ENCODE measurements at places on chromosomes 11 and 22.

- no peak for DNase-seq
Measured at GRCh38 chr22:45903355-45904135, 73.4 kb downstream of the WNT7B start.

- no peak for DNase-seq
Measured at GRCh38 chr11:12981676-12982522, 27.2 kb upstream of the RASSF10 start.

DNA sequence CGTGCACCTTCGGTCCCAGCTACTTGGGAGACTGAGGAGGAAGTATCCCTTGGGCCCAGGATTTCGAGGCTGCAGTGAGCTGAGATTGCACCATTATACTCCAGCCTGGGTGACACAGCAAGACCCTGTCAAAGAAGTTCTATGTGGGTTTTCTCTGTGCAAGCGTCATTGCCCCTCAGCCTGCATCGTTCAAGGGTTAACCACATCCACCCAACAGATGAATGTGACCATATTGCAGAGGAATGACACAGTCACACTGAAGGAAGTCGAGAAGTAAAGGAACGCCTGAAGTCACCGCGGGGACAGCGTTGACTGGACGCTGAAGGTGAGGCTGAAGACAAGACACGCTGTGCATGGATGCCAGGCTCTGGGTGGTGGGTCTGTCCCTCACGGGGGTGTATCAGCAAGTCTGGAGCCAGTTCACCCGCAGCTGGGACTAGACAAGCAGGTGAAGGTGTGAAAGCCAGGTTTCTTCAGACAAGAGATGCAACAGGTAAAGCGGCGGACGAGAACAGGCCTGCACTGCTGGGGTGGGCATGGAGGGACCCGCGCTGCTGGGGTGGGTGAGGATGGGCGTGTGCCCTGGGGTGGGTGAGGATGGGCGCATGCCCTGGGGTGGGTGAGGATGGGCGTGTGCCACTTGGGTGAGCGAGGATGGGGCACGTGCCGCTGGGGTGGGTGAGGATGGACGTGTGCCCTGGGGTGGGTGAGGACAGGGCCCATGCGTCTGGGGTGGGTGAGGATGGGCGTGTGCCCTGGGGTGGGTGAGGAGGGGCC, 36.5 kb upstream of the TOLLIP start:
- DNase-seq: no peak

DNA sequence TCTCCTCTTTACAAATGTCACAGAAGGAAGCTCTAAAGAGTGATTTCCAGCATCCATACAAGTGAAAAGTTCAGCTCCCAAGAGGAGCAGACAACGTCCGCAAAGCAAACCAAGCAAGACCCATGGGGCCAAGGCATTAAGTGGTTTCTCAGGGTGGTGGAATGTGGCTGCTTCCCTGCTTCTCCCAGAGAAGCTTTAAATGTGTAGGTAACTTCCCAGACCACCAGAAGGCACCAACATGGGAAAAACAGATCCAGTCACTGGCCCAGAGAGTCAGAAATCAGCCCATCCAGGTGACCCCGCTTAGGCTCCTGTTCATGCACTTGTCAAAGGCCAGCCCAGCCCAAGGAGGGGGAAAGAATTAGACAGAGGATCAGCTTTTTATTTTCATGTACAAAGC, 13.3 kb upstream of the PHF21A start:
- no peak for DNase-seq

GRCh38 chr11:12552692-12553091, 121.5 kb upstream of the TEAD1 start:
- no peak for DNase-seq

DNA sequence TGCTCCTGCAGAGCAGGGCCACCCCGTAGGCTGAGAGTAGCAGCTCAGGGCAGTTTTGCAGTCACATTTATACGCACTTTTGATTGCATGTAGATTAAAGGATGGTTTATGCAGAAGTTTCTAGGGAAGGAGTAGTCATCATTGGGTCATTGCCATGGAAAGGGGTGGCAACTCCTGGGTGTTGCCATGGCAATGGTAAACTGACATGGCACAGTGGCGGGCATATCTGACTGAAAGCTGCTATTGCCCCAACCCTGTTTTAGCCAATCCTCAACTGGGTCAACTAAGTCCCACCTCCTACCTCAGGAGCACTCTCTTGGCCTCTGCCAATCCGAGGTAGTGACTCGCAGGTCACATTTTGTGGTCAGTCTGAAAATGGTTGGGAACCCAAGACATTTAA, 2.4 kb upstream of the ARSA start:
- no peak for DNase-seq

GRCh38 chr22:30685178-30685577, 9.5 kb upstream of the OSBP2 start:
- no peak for DNase-seq

DNA sequence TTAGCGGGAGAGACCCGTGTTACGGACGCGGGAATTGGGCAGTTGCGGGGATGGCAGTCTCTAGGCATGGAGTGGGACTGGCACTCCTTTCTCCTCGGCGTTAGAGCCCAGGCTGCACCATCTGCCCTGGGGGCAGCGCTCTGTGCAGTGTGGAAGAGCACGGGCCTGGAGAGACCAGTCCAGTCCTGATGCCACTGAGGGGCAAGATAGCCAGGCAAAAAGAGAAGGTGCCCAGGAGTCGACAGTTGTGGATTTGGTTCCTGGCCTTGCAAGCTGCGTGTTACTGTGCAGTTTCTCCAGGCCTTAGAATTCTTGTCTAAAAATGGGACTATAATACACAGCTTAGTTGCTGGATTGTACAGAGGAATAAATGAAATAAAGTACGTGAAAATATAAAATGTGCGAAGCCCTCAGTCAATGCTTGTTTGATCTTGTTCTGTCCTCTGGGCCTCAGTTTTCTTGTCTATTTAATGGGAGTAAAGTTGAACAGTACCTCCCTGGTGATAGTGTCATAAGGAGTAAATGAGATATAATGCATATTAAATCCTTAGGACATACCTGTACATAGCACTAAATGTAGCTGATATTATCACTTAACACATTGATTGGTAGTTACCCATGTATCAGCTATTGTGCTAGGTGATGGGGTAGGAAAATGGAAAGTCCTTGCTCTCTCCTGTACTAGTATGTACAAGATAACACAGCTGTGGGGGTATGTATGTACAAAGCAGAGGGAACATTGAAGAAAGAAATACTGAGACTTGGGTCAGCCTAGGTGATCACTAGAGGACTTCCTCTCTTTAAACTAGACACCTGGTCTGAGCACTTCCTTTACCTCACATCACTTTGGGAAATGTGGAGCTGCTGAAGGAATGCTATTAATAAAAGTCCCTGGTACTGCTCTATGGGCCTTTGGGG, 1.2 kb downstream of the ATXN10 start:
- no peak for DNase-seq

DNA sequence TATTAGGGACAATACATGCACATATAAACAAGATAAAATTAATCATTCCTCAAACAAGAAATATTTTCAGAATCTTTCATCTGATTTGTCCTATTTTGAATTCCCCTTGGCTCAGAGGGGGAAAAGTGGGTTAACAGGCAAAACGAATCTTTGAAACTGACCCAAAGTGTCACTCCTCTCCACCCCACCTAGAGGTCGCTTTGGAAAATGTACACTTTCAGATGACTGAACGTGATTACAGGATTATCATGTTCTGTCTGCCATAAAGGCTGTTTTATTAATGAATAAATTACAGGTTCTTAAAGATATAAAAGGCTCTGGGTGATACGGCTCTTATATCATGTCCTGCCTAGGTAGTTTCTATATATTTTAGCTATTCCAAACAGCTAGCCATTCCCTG, 1735.0 kb downstream of the LRRC4C start:
- no peak for DNase-seq

DNA sequence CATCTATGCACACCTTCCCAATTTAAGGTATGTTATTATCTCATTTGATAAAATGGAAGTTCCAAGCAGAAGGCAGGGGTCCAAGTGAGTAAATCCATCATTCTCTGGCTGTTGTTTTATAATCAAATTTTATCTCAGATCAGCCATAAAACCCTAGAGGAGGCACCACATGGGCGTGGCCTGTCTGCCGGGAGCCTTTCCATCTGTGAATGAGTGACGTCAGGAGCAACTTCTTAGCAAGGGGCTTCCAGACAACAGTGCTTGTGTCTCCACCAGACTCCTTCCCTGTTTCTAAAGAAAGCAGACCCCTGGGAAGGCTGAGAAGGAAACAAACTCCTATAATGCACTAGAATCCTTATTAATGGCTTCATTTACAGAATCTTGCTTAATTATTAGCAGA, 13.5 kb downstream of the SEZ6L start:
- DNase-seq: no peak

DNA sequence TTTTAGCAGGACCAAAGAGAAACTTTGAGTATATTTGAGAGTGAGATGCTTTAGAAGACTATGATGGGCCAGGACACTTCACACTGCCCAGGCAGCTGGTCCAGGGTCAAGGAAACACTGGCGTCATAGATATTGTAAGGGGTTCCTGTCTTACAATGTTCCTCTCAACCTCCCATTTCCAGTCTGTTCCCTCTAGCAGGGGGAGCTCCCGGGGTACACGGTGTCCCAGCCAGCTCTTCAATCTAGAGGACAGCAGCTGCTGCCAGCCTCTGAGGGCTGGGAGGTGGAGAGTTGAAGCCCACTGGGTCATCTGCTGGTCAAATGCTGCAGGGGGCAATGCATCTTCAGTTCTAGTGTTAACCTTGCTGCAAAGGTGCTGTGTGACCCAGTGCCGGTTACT, 40.7 kb upstream of the TIMP3 start:
- DNase-seq: no peak

GRCh38 chr11:17351510-17352176, at the start of gene NCR3LG1:
Gene NCR3LG1 (plus strand): TSS chr11:17351800. CDS start chr11:17351970, 170 bp downstream.
- DNase-seq: peak; percentile 69

DNA sequence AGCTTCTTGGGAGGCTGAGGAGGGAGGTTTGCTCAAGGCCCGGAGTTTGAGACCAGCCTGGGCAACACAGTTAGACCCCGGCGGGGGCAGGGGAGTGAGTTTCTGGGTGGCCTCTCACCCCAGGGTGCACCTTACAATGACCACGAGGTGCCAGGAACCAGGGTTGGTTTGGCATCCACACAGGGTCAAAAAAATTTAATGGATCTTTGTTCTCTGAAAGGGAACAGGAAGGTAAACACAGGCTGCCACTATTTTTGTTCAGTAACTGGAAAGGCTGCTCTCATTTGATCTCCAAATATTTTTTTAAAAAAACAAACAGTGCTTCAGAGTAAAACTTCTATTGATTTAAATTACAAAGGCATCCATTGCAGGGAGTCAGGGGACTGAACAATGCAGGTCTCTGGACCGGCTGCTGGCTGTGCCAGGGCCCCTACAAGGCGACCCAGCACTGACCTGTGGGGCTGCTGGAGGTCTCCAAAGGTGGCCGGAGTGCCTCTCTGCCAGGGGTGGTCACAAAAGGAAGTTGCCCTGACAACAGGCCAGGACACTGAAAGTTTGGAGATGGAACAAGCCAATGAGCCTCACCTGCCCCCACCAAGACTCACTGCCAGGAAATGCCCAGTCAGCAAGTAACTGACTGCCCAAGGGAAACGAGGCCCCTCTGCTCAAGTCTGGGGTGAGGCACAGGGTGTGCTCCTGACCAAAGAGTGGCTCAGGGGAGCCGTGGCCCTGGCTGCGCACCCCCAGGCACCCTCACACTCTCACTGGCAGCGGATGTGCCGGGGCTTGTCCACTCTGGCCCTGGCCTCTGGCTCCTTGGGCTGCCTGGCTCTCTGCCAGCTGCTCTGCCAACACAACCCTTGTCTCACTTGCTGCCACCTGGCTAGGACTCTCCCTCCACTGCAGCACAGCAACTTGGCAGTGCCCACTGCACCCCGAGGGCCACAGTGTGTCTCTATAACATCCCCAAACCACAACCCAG, 51.8 kb downstream of the ARFGAP3 start:
- no peak for DNase-seq

- DNase-seq: no peak
Measured at GRCh38 chr22:22940961-22941605, 53.5 kb downstream of the IGLL5 start.

DNA sequence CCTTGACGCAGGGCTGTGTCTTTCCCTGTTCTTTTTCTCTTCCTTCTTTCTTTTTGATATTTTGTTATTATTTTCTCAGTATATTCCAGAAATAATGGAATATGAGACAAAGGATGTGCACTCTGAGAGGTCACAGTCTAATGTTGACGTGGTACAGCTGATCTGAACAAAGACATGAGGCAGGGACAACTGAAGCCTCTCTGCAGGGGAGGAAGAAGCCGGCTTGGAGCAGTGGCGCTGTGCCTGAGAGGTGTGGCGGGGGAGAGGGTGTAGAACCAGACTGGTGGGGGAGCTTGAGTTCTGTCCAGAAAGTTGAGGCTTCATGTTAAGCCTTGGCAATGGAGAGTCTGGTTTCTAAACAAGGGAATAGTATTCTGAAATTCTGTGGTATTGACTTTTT, 34.7 kb downstream of the ADAMTS15 start:
- DNase-seq: no peak

DNA sequence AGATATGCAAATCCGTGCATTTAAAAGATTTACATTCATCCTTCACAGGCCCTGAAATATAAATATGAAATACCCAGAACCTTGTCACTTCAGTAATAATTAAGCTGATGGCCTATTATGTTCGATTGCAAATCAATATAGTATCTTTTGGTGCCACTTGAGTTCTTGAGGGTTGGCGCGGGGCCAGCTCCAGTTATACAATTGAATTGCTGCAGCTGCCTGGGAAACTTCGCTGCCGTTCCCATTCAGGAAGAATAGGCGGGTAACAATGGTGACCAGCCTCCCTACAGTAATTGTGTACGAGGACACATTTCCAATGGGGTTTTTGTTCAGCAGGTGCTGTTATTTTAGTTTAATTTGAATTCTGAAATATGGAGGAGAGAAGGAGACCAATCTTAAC, 451.2 kb downstream of the INSC start:
- no peak for DNase-seq

DNA sequence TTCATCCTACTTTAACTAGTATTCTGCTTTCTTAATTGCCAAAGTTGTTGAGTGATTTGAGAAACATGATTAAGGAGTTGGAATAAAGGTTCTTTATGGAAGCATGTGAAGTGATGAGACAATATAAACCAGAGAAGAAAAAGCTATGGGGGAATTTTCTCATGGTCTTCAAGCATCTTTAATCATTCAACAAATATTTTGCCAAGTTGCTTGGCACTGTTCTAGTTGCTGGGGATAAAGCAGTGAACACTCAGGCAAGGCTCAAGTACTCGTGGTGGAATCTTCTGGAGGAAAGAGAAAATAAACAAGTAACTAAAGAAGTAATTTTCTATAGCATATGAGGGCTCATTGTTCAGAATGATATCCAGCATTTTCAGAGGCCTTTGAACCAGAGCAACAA, 9.2 kb upstream of the PIWIL4 start:
- DNase-seq: no peak

GRCh38 chr11:69682221-69682620, 7.1 kb upstream of the LTO1 start:
- DNase-seq: no peak

- DNase-seq: no peak
Measured at GRCh38 chr11:15711311-15711710, 596.6 kb downstream of the INSC start.

DNA sequence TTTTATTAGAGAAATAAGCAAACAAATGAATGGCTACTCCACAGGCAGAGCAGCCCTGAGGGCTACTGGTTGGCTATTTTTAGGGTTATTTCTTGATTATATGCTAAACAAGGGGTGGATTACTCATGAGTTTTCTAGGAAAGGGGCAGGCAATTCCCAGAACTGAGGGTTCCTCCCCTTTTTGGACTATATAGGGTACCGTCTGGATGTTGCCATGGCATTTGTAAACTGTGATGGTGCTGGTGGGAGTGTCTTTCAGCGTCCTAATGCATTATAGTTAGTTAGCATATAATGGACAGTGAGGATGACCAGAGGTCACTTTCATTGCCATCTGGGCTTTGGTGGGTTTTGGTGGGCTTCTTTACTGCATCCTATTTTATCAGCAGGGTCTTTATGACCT, 19.2 kb downstream of the SLC22A6 start:
- no peak for DNase-seq

- DNase-seq: no peak
Measured at GRCh38 chr11:2088284-2088683, 50.9 kb downstream of the IGF2 start.
